ENCODE measurements at places on chromosomes 6 and 20.

DNA sequence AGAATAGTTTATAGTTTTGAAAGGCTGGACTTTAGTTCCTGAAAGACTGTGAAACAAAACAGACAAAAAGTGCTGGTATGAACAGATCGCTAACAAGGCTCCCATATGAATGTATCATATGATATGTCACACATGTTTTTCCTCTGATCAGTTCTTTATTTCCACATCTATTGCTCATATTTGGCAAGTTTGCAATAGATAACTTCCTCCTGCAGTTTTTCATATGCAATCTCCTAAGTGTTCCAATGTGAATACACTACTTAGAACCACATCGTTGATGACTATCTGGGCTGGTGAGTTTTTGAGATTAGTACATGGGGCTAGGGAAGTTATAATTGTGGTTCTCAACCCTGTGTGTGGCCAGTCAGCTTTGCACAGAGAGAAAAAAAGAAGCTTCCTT, 23.1 kb downstream of the CRYBG1 start:
- DNase-seq, result no peak

GRCh38 chr6:85346196-85346595, 103.7 kb upstream of the NT5E start:
- DNase-seq, result no peak

DNA sequence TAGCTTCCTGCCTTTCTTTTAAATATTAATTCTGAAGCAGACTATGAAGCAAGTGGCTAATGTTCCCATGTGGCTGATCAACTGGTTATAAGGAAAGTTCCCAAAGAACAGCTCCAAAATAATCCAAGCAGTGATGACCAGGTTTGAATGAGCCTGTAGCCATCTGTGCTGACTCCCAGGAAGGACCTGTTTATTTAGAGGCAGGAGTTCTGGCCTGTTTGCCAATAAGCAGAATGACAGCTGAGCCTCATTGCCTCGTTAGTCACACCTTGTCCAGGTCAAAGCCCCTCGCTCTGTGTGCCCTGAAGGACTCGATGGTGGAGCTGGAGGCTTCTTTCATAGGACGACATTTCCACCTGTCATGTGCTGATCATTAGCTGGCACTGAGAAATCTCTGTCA, 97.4 kb downstream of the TMEM170B start:
- DNase-seq, result no peak

GRCh38 chr6:112288475-112288874, 34.1 kb upstream of the LAMA4 start:
- DNase-seq, result no peak

DNA sequence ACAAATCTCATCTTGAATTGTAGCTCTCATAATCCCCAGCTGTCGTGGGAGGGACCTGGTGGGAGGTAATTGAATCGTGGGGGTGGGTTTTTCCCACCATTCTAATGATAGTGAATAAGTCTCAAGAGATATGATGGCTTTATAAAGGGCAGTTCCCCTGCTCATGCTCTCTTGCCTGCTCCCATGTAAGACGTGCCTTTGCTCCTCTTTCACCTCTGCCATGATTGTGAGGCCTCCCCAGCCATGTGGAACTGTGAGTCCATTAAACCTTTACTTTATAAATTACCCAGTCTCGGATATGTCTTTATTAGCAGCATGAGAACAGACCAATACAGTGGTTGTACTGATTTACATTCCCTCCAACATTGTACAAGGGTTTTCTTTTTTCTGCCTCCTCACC, 69.7 kb downstream of the SUN5 start:
- DNase-seq, result no peak

DNA sequence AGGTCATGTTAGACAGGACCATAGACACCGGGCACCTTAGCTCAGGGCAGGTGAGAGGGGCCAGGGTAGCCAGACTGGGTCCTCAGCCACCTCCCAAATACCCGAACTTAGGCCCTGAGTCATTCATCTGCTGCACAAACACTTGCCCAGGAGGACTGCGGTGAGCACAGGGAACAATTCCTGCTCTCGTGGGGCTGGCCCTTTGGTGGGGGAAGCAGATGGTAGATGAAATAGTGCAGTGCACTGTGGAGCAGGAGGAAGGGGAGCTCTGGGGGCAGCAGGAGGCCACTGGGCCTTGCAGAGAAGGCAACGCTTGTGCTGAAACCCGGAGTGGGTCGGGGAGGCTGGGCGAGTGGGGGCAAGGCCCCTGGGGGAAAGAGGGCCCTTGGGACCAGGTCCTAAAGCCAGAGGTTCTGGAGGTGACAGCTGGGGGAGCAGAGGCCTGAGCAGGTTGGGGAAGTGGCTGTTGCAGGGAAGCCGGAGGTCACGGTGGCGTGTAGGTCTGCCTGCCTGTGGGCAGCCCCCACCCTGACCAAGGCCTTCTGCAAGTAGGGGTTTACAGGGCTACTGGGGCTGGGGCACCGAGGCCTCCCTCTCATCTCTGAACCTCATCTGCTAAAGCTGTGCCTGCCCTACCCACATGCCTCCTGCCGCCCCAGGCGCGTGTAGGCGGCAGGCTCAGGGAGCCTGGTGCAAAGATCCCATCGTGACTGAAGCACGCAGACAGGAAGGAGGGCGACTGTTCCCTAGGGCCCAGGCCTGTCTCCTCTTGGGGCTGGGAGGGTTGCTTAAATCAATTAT, 4.7 kb upstream of the NPBWR2 start:
- no peak for DNase-seq

- no peak for DNase-seq
Measured at GRCh38 chr20:40575851-40576250, 113.2 kb downstream of the MAFB start.

- DNase-seq, result no peak
Measured at GRCh38 chr20:58877976-58878360, 25.5 kb downstream of the GNAS start.

DNA sequence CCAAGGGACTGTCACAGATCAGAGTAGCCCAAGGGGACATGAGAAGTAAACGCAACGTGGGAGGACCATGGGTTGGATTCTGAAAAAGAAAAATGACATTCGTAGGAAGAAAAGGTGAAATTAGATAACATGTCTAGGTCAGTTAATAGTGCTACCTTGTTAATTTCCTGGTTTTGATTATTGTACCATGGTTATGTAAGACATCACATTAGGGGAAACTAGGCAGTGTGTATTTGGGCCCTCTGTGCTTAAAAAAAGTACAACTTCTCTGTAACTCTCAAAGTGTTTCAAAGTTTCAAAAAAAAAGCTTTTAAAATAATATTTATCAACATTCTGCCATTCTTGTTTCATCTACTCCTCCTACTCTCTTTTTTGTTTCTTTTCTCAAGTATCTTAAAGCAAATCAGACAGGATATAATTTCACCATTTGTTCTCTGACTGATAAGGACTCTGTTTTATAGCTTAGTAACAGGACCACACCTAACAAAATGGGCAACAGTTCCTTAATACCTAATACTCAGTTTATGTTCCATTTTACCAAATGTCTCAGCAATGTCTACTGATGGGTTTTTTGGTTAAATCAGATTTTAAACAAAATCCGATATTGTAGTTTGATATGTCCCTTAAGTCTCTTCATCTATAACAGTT, 97.1 kb upstream of the PLCB4 start:
- no peak for DNase-seq

DNA sequence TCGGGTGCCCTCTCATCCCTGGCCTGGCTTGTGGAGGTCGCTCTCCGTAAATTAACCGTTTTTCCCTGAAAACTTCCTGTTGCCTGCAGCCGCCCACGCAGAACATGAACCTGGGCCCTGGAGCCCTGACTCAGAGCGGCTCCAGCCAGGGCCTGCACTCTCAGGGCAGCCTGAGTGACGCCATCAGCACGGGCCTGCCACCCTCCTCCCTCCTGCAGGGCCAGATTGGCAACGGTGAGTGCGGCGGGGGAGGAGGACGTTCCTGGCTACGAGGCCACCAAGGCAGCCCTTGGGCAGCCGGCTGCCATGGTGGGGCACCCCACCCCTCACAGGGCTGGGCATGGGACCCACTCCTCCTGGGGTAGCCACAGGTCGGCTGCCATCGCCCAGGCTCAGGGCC, 17.8 kb downstream of the SS18L1 start:
- DNase-seq, result no peak

DNA sequence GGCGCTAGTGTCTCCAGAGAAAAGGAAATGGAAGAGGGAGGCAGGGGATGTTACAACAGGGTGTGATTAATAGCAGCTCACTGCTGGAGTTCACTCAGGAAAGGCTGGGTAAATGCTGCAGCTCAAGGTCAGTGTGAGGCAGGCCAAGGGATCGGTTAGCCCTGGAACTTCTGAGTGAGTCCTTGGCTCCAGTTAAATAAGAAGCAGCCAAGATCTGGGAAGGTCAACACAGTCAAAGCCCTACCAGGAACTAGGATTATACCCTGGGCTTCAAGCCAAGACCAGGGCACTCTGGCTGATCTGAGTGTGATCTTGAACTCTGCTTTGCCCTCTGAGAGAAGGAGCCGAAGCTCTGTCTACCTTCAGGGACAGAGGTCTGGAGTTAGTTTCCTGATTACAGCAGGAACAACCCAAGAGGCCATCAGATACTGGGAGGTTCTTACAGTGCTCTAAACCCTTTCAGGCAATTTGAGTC, 44.3 kb downstream of the TPD52L1 start:
- DNase-seq, result no peak
